ENCODE measurements at places on chromosomes 3 and 15.
A peak's percentile ranks its signal among the peaks of the same experiment; 100 is the strongest.

GRCh38 chr3:138797508-138798038 is 37.2 kb downstream of the PIK3CB start:
- no peak for DNase-seq

GRCh38 chr15:89051875-89052274 is 36.4 kb upstream of the ABHD2 start:
- no peak for DNase-seq

DNA sequence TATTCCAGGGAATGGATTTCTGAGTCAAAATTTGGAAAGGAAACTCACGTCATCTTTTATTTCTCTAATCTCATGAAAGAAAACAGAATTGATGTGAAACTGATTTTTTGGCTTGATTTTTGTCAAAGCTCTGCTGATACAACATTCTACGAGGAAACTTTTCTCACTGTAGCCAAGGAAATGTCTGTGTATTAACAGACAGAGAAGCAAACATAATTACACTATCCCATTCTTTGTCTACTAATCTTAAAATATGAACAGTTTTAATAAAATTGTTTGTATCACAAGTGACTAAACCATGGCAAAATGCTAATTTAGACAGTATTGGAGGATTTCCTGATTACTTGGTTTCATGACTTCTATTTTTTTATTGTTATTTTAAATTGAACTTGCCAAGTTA is 1437.0 kb downstream of the OTOL1 start:
- DNase-seq, result no peak

DNA sequence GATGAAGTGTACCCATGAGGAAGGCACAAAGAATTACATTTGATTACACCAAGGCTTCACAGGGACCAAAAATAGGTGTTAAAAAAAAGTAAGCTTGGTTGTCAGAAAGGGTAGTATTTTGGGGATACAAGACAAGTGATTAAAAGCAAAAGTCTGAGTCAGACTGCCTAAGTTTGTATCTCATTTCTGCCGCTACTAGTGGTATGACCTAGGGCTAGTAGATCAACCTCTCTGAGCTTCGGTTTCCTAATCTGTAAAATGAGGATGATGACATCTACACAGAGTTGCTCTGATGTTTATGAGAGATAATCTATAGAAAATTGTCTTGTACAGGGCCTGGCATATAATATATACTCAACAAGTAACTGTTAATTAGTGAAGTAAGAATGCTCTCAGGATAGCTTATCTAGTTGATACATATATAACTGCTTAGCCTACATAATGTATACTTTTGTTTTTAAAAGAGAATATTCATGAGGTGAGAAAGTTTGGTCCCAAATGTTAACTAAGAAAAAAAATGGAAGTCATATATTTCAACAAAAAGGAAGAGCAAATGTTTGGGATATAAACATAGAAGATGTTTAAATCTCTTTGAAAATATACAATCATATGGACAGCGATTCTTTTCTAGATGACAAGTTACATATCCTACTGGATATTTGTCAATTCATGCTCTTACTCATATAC is 163.0 kb upstream of the SLC2A2 start:
- DNase-seq, result no peak

- DNase-seq, result no peak
Measured at GRCh38 chr3:29353807-29354206, 72.9 kb downstream of the RBMS3 start.

DNA sequence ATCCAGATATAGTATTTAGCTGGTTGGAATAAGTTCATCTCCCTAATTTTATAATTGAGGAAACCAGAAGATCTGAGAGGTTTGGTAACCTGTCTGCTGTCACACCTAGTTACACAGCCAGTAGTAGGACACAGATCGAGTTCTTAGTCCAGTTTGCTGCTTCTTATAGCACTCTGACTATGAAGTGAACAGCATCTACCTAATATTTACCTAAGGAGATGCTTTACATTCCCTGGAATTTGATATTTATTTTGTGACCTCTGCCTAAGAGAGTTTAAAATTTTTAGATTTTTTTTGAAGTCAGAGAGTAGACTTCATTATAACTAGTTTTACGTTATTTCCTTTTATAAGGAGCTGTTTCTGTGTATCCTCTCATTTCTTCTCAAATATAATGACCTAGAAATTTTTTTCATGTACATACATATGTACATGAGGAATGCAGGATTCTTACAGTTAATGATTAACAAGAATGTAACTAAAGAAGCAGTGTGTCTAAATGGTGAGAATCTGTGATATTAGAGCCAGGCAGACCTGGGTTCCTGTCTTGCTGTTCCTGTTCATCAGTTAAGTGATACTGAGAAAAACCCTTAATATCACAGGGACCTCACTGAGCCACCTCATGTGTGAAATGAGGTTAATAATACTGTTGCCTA is 4.3 kb downstream of the ARHGEF26 start:
- DNase-seq, result no peak

GRCh38 chr15:61809216-61809615 is 251.0 kb downstream of the VPS13C start:
- no peak for DNase-seq

- no peak for DNase-seq
Measured at GRCh38 chr3:73820431-73820830, 195.7 kb upstream of the PDZRN3 start.

- DNase-seq, result no peak
Measured at GRCh38 chr3:120839120-120839519, 68.9 kb upstream of the STXBP5L start.

GRCh38 chr3:139301183-139301582 is 42.6 kb upstream of the MRPS22 start:
- no peak for DNase-seq

DNA sequence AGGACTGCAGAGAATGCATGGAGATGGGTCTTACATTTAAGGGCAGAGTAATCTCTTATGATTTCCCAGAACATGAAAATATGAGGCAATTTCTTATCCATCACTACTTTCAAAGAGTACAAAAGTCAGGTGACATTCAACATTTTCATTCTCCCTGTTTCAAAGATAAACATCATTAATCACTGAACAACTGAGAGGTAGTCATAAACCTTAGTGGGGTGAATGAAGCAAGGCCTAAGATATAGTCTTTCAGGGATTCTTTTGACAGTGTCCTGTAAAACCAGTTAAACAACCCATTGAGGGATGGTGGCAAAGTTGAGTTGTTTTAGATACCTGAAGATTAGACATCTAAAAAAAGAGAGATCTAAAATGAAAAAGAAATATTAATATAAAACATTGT is 271.6 kb upstream of the CBLB start:
- DNase-seq, result no peak

GRCh38 chr3:70400194-70400593 is 87.8 kb upstream of the MDFIC2 start:
- no peak for DNase-seq

DNA sequence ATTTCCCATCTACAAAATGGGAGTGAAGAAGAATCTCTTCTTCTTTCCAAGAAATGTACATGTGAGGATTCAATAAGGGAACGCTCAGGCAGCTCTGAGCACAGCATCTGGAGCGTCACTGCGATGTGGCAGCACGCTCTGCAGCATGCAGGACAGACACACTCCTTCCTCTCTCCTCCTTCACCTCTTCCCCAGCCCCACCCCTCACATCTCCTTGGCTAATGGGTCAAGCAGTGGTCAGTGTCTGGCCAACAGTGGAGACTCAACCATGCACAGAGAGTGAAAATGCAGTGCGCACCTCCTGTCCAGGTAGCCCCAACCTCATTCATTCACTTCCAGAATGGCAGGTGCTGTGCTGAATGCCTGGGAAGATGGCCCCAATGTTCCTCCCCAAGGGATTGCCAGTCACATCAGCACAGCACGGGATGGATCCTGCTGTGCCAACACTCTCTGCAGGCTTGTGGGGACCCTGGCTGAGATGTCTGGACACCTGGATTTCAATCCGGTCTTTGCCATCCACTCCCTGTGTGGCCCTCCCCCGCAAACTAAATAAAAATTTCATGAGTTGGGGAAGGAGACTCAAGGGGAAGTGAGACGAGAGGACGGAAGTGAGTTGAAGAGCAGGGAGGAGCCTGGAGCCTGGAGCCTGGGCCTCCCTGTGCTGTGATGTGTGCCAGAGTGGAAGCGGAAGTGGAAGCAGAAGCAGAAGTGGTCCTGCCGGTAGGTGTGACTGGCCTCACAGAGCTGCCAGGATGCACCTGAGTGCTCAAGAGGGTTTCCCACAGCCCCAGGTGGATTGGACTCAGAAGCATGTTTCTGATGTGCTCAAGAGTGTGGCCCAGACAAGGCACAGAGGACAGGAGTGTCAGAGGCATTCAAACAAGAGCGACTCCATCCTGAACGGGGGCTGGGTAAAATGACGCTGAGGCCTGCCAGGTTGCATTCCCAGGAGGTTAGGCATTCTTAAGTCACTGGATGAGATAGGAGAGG is 163.9 kb downstream of the SMAD6 start:
- no peak for DNase-seq

DNA sequence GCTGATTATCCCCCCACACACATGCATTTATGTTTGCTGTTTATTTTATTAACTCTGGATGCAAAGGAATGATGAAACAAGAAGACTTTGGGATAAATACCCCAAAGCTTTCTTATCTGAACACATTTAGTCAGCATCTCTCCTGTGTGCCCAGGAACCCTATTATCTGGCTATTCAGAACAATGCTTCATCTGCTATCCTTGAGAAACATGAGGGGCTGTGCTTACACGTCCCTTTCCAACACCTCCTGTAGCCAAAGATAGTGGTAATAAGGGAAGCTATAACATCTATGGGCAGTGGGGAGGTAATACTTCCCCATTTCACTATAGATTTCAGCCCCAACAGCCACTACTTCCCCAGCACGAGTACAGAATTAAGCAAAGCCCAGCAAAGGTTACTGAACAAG is 94.7 kb downstream of the SSR3 start:
- no peak for DNase-seq

- DNase-seq, result peak; percentile 35
Measured at GRCh38 chr3:184082465-184082864, 14.4 kb upstream of the HTR3E start.

DNA sequence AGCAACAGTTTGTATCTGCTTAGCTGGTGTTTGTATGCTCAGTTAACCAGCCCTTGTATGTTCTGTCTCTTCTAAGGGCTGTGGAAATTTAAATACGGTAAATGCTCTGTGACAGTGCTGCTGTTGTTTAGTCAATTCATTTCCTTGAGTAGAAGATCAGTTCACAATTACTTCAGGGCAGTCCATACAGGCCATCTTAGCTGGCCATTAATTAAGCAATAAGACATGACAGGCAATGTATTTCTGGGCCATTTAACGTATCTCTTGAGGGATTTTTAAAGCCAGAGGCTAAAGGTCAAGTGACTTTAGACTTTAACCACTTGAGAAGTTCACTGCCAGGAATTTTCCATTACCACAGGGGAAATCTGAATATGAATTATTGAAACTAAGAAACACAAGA is 351.8 kb downstream of the ZIC1 start:
- DNase-seq, result no peak

GRCh38 chr3:55523471-55523870 is 36.4 kb upstream of the WNT5A start:
- no peak for DNase-seq

DNA sequence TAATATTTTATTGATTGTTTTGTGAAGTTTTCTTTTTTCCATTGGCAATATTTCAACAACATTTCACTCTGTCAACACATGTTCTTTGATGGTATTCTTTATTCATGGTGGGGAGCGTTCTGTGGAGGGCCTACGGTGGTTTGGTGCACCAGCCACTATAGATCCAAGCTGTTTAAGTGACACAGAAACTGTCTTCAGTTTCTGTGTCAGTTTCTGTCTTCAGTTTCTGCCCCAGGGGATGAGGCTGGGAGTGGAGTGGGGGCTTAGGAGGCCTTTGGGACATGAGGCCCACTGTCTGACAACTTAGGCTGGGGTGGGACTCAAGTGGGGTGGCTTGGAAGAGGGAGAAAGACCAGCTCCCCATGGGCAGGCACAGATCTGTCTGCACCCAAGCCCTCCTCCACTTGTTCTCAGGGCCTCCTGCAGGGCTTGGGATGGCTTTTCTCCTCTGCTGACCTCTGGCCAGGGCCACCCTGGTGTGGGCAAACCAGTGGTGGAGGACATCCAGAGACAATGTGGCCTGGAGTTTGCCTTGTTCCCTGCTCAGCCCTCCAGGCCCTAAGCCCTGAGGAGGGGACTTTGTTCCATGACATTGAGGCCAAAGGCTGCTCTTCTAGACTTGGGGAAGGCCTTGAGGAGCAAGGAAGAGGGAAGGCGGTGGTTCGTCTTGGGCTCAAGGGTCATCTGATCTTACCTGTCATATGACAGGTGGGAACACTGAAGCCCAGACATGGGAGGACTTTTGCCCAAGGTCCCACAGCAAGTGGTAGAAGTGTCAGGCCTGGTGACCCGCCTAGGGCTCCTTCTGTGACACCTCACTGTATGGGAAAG is 60.3 kb upstream of the SMAD6 start:
- DNase-seq, result no peak

DNA sequence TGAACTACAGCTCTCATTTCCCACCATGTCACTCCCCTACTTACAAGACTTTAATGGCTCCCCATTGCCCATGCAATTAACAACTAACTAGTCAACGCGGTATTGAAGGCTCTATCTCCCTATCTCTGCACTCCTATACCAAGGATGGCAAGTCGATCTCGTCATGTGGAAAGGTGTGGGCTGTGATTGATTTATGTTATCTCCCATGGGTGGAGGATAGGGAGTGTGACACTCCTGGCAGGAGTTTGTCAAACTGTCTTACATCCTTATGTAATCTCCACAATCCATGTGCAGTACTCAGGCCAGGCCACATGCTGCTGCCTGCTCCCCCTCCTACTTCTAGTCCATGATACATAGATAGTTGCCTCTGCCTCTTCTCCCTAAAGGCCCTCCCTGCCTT is 3.2 kb upstream of the RORA start:
- DNase-seq, result no peak

GRCh38 chr3:119098619-119099222 is 47.2 kb upstream of the TEX55 start:
- peak; percentile 19 for DNase-seq

Data from NCI-H146 (cell line).